ENCODE measurements at places on chromosomes 1 and 21.

DNA sequence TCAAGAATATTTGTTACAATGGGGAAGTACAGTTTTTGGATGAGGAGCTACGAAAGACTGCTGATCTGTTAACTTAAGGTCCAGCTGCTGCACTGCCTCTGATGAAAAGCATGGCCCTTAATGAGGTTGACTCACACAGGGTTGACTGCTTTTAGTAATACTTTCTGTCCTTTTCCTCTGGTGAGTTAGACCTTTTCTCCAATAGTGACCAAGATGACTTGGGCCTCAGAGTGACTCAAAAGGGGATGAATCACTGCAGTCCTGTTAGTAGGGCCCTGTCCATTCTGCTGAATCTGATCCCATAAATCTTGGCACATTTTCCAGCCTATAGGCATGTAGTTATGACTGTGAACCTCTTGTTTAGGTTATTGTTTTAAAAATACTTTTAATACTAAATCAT is 2.7 kb downstream of the DISP1 start:
- DNase-seq, result peak; percentile 66

- no peak for DNase-seq
These were observed 4.1 kb downstream of the MRPL9 start for GRCh38 chr1:151759241-151759640.

DNA sequence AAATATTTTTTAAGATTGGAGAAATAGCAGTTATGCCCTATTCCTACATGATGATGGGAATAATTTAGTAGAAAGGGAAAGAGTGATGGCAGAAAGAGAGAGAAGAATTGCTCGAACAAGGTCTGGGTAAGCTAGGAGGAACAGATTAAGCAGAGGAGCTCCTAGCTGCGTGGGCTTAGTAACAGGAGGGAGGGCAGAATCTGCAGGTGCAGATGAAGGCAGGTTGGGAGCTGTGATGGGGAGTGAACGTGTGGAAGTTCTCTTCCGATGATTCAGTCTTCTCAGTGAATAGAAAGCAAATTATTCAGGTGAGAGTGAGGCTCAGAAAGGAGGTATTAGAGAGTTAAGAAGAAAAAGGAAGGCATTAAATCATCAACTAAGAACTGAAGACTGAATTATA is 8.3 kb upstream of the CR1 start:
- no peak for DNase-seq

GRCh38 chr1:226402739-226403165 is 5.1 kb downstream of the PARP1 start:
- DNase-seq, result no peak

DNA sequence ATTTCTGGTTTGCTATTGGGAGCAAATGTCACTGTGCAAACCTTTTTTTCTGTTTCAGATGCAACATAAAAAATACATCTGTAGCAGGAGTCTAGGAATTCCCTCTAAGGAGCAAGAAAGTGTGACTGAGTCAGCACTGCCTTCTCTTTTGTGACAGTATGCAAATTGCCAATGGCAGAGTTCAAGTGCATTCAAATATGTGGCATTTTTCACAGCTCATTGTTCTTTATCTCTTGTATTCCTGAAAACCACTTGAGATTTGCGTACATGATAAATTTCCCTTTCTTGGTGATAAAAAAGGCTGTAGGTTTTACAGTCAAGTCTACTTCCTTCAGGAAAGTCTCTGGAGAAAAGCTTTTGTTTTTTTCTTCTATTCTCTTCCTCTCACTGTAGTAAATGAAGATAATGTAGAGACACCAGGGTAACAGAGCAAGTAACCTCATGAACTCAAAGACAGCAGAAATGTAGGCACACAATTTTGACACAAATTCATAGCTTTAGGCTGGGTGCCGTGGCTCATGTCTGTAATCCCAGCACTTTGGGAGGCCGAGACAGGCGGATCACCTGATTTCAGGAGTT is 129.7 kb upstream of the L1TD1 start:
- no peak for DNase-seq

Measured in SW 1271 (cell line).